Right renal cortex interstitium (tissue), 3 donors: ENCODE measurements at places on chromosomes 7 and 10. TPM values are rescaled to one million over a fixed set of nuclear protein-coding genes. Genes with fewer than 3 reads are reported as not detected.

NSUN5 gene
- 12.8 TPM for polyA plus RNA-seq

GRCh38 chr7:29642494-29643155, 79.0 kb downstream of the PRR15 start:
- DNase-seq = no peak

DNA sequence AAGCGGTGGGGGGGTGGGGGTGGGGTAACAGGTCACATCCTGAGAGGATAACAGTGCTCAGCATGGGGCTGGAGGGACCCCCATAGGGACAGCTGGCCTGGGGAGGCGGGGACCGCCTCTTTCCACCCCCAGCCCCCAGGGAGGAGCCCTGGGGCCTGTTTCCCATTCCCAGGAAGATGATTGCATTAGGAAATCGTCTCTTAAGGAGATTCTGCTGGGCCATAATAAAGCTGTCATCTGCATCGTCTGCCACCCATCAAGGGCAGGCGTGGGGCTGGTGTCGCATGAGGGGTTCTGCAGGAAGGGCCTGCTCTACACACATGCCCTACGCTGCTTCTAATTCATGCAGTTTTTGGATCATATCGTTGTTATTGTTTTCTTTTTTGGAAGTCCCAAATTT, 17.2 kb downstream of the RET start:
- DNase-seq = no peak

GRCh38 chr7:115662120-115662519, 368.4 kb downstream of the TFEC start:
- no peak for DNase-seq

DNA sequence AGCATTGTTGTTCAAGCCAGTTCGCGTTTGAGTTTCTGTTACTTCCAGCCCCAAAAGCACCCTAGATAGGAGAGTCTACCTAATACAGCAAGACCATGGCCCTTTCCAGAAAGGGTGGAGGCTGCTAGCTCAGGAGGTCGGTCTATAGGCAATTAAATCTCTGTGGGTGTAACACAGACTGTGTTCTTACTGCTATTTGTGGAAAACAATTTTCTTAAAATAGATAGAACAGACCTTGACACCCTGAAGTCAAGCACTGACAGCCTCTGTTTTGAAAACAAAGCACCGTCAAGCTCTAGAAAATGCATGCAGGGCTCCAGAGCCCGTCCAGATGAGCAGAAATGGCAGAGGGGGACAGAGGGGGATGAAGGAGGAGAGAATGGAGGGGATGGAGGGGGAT, 156.6 kb downstream of the PRKAG2 start:
- no peak for DNase-seq
